ENCODE measurements at places on chromosomes 6 and 20.

GRCh38 chr20:2745060-2745910 lies 52.7 kb downstream of the EBF4 start:
- DNase-seq: no peak

GRCh38 chr20:36236786-36237121 lies 476 bp downstream of the AAR2 start:
- DNase-seq: peak; percentile 6

- no peak for DNase-seq
Measured at GRCh38 chr6:44008821-44009370, 118.4 kb downstream of the MRPL14 start.

GRCh38 chr6:7433121-7433617 lies 43.6 kb downstream of the RIOK1 start:
- no peak for DNase-seq

DNA sequence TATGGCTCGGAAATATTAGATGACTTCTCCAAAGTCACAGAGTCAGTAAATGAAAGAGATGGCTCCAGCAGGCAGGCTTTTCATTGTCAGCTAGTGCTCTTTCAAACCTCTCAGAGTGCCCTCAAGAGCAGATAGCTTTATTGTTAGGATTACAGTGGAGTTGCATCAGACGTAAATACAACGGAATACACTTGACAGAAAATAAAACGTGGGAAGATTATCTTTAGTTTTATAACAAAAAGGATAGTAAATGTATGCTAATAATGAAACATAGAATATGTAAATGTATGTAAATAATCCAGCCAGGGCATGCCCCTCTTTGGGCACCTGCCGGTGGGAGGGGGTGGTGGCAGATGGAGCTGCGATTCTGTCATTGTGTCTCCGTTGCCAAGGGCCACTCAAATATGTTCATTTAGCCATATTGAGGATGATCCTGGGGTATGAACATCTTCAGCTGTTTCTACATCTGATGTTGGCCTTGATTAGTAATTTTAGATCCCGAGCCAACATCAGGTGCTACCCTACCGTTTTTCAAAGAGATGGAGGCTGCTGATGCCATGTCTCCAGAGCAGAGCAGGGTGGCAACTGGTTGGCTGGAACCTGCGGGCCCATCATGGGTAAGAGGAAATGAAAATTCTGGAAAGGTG lies 358.3 kb upstream of the SULF2 start:
- no peak for DNase-seq

- DNase-seq: peak; percentile 59
Measured at GRCh38 chr6:31711233-31711632, 3.9 kb upstream of the LY6G6D start.

- DNase-seq: no peak
Measured at GRCh38 chr20:61073376-61073775, 178.7 kb upstream of the CDH4 start.

GRCh38 chr6:9085054-9085708 lies 649.8 kb upstream of the SLC35B3 start:
- DNase-seq: no peak

- no peak for DNase-seq
Measured at GRCh38 chr6:147547369-147547902, 38.9 kb downstream of the SAMD5 start.

GRCh38 chr20:47352332-47353238 lies 3.9 kb downstream of the ZMYND8 start:
- DNase-seq: peak; percentile 60

DNA sequence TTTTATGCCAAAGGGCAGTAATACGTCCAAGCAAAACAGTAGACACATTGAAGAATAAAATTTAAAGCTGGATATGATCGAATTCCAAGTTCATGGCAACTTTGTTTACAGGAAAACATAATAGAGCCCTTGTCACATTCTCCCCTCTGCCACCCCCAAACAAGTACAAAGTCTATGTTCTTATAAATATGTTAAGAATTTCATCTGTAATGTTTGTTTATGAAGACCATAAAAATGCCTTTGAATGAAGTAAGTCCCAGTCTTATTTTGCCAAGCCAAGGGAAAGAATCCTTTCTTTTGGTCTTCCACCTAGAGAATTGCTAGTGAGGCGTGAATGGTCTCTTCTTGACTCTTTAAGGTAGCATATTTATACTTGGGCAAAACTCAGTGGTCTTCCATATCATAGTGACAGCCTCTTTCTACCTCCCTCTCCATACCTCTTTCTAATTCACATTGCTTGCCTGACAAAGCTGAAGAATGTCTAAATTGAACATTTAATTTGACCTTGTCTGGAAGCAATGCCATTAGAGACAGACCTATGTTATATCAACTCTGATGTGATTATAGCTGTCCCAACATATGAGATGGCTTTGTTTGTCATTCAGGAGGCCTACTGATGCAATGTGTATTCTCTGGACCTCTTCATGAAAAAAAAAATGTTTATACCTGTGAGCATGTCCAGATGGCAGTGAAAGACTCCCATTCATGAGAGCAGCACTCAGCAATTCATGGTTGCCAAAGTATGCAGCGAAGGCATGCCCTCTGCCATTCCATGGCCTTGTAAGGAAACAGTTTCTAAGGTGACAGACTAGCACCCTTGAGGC lies 70.6 kb upstream of the CCN2 start:
- no peak for DNase-seq

GRCh38 chr6:34189806-34190503 lies 44.1 kb upstream of the GRM4 start:
- no peak for DNase-seq

DNA sequence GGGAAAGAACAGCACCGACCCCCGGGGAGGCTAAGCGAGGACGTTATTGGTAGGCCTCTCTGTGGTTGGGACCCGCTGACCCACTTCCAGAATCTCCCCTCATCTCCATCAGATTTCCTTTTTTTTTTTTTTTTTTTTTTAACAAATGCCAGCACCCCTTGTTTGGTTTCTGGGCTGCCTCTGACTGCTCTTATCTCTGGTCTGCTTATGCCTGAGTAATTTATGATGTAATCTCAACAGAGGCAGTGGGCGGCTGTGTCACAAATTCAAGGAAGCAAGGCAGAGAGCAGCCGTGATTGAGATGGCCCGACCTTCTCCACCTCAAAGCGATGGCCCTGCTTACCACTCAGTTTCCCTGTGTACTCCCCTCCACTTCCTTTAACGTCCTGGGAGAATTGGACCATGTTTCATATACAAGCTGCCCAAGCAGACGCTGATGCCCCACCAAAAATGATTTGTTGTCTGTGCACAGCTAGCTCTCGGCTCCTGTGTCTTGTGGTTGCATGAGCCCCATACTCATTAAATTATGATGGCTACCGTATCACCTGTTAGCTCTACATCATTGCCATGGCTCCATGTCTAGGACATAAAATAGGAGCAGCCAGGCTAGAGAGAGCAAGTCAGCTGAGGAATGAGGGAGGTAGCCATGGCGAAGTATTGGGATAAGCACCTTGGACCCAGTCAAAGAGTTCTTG lies 98.1 kb downstream of the ZNF217 start:
- DNase-seq: no peak

- DNase-seq: no peak
Measured at GRCh38 chr20:24402188-24402587, 67.2 kb upstream of the SYNDIG1 start.

DNA sequence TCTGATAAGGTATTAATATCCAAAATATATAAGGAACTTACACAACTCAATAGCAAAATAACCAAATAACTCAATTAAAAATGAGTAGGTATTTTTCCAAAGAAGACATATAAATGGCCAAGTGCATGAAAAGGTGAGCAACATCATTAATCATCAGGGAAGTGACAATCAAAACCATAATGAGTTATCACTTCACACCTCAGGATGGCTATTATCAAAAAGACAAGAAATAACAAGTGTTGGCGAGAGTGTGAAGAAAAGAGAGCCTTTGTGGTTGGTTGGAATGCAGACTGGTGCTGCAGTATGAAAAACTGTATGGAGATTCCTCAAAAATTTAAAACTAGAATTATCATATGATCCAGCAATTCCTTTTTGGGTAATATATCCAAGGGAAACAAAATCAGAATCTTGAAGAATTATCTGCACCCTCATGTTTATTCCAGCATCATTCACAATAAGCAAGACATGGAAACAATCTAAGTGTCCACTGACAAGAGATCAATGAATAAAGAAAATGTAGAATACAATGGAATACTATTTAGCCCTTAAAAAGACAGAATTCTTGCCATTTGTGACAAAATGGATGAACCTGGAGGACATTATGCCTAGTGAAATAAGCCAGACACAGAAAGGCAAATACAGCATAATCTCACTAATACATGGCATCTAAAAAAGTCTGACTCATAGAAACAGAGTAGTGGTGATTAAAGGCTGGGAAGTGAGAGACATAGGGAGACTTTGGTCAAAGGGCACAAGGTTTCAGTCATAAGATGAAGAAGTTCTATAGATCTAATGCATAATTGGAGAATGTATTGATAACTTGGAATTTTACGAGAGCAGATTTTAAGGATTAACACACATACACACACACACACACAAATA lies 175.6 kb downstream of the FOXA2 start:
- DNase-seq: no peak

DNA sequence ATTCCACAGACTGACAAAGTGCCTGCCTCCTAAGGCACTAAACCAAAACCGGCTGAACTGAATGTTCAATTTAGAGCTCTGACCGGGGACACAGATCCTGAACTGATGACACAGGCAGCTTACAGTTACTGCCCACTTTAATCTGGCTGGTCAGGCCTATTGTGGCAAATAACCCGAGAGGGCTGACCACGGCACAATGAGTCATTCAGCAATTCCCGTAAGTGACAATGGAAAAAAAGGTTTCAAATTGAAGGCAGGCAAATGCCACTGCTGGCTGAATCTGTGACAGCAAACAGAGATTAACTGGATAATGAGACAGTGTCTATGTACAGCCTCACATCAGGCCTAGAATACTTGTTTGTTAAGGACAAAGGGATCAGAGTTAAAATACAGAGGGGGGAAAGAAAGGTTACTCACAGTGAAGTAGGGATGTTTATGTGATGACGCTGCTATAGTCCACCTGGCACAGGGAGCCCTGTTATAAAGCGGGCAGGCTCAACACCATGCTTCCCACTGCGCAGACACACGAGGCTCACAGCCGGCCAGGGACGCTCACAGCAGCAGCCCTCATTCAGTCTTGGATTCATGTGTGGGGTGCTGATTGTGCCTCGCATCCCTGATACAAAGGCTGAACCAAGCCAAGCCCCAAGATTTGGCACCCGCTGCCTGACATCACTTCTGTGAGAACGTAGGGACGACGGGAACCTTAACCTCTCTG lies 54.4 kb downstream of the RTN4IP1 start:
- no peak for DNase-seq

GRCh38 chr6:33028220-33028849 lies 18.9 kb upstream of the HLA-DOA start:
- DNase-seq: no peak

GRCh38 chr20:9999645-10000044 lies 35.1 kb upstream of the ANKEF1 start:
- DNase-seq: no peak

DNA sequence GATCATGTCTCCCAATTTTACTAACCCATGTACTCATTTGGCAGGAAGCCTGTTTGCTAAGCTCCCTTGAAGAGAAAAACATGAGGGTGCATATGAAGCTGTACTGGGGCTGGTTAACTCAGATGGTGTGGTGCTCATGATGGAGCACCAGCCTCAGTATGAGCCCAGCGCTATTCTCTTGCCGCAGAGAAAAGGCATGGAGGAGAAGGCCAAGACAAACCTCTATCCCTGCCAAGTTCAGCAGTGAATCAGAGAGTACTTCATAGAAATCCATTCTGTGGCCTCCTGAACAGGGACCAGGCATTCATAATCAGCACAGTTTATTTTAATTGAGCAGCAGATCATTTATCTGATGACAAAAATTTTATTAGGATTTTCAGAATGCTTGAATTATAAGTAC lies 398.1 kb downstream of the LMBRD1 start:
- DNase-seq: no peak

Measured in hematopoietic multipotent progenitor cell treated with erythropoietin and hydrocortisone succinate and interleukin-3 and kit ligand, for 17 days (in vitro differentiated cells).